ENCODE measurements at places on chromosomes 7 and 10.

GRCh38 chr10:27169849-27170248 is 14.7 kb downstream of the MASTL start:
- DNase-seq: no peak

DNA sequence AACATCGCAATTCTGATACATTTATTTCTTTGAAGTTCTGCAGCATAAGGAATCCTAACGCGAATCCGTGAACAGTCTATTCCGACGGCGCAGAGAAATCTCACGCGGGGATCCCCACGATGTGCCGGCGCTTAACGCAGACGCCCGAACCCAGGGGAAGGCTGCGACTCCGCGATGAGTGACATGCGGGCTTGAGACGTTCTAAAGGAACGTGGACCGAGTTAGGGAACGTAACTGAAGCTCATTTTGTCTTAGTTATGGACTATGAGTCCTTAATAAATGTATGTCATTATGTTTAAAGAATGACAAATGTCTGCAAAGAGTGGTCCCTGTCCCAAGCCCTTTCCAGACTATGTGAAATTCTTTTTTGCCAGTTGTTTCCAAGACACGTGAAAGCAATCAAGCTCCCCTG is 995 bp upstream of the PARD3 start:
- no peak for DNase-seq

DNA sequence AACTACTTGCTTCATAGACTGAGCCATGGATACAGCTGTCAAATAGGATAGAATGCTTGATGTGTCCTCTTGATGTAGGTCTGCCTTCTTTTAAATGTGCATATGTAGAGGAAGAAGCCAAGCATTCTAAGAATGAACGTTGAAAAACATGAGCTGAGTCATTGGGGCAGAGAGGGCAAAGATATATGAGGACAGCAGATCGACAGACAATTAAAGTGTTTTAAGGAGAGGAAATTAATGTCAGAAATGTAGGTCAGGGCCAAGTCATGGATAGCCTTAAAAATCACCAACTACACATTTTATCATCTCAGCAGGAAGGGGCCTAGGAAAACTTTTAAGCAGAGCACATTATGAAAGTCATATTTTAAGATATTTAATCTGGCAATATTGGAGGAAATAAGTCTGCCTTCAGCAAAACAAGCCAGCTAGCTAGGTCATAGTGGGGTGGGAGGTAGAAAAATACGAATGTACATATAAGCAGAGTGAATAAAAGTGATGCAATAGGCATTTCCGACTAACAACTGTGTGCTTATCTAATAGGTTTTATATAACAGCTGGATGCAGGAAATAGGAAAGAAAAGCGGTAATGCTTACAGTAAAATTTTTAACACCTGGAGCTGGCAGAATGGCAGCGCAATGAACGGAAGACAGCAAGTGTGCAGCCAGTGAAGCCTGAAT is 638.3 kb upstream of the TPK1 start:
- no peak for DNase-seq

- no peak for DNase-seq
These were observed 28.2 kb downstream of the SGPL1 start for GRCh38 chr10:70843776-70844489.

GRCh38 chr10:132465193-132465888 is 68.3 kb downstream of the PWWP2B start:
- DNase-seq: no peak

DNA sequence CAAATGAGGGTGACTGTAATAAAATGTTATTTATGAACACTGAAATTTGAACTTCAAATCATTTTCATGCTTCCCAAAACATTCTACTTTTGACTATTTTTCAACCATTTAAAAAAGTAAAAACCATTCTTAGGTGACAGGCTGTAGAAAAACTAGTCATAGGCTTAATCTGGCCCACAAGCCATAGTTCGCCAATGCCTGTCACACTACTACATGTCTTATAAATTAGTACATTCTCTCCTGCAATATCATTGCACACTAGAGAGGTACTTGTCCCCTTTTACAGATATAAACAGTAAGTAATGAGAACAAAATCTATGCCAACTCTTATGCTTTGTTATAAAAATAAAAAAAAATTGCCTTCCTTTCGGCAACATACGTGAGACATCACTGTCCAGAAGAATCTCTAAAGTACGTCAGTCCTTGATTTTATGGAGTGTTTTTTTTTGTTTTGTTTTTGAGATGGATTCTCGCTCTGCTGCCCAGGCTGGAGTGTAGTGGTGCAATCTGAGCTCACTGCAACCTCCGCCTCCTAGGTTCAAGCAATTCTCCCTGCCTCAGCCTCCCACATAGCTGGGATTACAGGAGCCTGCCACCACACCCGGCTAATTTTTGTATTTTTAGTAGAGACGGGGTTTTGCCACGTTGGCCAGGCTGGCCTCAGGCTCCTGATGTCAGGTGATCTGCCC is 23.2 kb downstream of the UPF2 start:
- DNase-seq: no peak

DNA sequence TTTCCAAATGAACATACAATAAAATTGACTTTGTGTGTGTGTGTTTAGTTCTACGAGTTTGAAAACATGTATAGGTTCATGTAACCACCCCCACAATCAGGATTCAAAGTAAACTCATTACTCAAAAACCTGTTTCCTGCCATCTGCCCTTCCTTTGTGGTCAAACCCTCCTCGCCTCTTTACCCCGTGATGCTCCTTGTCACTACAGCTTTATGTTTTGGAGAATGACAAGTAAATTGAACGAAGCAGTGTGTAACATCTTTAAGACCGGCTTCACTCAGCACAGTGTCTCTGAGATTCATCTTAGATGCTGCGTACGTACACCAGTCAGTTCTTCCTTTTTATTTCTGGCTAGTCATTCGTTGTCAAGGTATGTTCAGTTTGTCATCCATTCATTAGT is 54.6 kb upstream of the MKI67 start:
- no peak for DNase-seq

- DNase-seq: peak; percentile 89
These were observed 425 bp downstream of the CASD1 start for GRCh38 chr7:94509887-94510581.

DNA sequence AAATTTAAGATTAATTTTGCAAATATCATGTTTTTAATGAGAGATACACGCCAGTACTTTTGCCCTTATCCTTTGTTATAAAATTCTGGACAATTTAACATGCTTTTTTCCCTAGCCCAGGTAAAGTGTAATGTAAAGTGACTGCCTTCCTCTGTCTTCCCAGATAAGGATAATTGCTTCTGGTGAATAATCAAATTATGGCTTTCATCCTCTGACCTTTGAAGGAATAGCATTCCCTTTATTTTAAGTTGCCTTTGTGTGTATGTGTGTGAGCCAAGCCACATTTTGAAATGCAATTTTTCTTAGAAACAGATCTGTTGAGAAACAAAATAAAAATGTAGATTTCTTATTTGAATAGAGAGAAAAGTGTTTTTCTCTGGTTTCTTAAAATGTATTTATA is 107.5 kb downstream of the ADAM22 start:
- DNase-seq: no peak

DNA sequence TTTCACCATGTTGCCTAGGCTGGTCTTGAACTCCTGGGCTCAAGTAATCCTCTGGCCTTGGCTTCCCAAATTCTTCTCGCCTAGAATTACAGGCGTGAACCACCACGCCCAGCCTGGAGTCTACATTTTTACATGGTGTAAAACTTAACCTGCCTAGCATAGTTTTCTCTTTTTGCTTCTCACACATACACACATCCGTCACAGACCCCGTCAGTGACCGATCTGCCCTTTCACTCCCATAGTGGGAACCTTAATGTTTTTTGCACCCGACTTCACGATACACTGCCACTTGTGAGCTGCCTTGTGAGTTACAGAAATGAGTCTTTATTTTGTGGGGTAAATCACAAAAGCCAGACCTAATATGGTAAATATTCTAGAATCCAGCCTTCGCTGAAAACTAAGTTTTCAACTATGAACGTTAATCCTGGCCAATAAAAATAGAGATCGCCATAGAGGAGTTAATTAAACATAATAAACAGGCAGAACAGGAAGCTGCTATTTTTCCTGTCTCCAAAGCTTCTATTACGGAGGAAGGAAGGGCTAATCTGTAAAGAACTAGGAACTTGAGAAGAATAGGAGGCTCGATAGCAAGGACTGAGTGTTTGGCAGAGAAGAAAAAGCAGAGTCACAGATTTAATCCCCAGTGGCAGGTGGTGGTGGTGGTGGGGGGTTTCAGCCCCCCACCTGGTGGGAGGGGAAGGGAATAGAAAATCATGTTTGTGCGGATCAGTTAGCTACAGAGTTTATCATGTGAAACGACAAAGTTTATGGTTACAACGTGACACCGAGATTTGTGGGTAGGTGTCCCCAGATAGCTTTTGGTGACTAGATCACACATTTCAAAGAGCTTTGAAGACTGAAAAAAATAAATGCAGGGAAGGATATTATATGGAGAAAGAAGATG is 14.7 kb upstream of the FAM171A1 start:
- DNase-seq: no peak

DNA sequence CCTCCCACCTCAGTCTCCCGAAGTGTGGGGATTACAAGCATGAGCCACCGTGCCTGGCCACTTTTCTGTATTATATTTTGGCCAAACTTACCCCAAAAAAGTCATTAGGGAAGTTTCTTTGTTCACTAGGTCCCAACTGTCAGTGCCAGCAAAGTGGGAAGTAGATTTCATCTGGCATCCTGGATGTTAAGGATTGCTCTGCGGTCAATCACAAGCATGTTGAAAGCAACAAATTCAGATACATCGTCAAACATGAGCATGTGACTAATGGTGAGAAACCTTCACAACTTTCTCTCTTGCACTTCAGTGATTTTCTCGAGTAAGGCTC is 14.3 kb upstream of the LRRC17 start:
- no peak for DNase-seq

DNA sequence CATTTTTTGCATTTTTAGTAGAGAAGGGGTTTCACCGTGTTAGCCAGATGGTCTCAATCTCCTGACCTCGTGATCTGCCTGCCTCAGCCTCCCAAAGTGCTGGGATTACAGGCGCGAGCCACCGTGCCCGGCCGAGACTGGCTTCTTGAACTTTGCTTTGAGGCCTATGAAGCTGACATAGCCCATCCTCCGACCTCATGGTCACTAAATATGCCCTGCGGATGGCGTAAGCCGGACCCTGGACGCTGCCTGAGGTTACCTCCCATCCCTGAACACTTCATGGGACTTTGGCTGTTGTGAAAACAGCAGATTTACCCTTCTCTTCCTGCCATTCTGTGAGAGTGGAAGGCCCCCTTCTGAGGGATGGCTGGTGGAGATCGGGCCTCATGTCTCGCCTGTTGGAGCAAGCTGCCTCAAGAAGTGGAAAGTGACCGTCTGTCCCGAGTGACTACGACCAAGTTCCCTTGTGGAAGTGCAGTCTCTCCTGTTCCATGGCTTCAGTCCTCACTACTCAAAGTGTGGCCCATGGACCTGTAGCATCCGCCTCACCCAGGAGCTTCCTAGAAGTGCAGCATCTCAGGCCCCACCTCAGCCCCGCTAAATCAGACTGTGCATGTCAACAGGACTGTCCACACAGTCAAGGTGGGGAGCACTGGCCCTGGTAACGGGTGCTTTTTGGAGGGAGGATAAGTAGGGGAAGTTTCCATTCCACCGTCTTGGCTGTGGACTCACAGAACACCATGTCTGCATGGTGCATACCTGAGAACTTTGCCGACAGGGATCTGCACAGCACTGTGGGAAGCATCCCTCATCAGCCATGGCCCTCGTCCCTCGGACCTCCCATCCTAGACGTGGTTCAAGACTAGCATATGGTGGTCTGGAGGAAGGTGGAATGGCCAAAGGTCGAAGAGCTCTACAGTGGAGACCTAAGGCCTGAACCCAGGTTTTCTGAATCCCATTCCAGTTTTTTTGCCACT is 210.5 kb upstream of the SHH start:
- DNase-seq: no peak

GRCh38 chr10:84140036-84140379 is 699 bp downstream of the GHITM start:
- peak; percentile 43 for DNase-seq

DNA sequence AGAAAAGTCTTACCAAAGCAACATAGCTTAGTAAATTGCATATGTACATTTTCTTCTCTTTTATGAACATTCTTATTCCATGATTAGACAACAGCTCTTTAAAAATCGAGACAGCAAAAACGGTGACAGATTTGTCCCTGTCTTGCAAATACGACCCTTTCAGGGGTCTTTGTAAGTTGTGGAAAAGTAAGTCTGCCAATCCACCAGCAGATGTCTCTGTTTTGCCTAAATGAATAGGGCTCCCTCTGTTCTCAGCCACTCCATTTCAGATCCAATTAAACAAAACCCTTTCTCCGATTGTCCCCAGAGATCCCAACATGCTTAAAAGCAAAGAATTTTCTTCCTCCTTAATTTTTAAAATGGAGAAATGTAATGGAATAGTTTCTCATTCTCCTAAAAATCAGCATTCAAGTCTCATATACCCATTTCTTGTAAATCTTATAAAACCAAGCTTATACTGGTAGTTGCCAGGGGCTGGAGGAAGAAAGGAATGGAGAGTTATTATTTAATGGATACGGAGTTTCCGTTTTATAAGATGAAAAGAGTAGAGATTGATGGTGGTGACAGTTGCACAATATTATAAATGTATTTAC is 61.0 kb upstream of the NFE2L3 start:
- DNase-seq: peak; percentile 77

GRCh38 chr7:113918946-113919345 is at the start of gene PPP1R3A:
TSS of gene PPP1R3A (minus strand) at chr7:113919009. CDS start at chr7:113918996, 13 bp downstream.
- no peak for DNase-seq

- no peak for DNase-seq
These were observed 298.7 kb downstream of the BAMBI start for GRCh38 chr10:28975891-28976531.

GRCh38 chr10:10917031-10917430 is 100.6 kb upstream of the CELF2 start:
- no peak for DNase-seq

DNA sequence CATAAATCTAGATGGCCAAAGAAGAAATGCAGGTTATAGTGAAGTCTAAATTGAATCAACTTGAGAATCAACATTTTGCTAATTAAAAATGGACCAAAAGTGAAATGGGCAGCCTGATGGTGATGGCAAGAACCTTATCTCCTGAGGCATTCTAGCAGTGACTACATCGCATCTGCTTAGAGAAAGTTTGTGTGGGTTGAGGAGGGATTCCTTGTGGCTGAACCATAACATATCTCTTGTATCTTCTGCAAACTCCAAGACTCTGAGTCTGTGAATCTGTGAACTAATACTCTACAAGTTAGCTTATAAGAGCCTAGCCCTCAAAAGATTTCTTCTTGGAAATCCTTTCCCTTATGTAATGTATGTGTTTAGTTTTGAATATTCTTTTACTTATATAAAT is 85.6 kb downstream of the PRKG1 start:
- peak; percentile 5 for DNase-seq

GRCh38 chr7:155973451-155973997 is 161.3 kb upstream of the SHH start:
- DNase-seq: no peak

Data from GM03348 (cell line).